ENCODE measurements at places on chromosomes 13 and 19.

DNA sequence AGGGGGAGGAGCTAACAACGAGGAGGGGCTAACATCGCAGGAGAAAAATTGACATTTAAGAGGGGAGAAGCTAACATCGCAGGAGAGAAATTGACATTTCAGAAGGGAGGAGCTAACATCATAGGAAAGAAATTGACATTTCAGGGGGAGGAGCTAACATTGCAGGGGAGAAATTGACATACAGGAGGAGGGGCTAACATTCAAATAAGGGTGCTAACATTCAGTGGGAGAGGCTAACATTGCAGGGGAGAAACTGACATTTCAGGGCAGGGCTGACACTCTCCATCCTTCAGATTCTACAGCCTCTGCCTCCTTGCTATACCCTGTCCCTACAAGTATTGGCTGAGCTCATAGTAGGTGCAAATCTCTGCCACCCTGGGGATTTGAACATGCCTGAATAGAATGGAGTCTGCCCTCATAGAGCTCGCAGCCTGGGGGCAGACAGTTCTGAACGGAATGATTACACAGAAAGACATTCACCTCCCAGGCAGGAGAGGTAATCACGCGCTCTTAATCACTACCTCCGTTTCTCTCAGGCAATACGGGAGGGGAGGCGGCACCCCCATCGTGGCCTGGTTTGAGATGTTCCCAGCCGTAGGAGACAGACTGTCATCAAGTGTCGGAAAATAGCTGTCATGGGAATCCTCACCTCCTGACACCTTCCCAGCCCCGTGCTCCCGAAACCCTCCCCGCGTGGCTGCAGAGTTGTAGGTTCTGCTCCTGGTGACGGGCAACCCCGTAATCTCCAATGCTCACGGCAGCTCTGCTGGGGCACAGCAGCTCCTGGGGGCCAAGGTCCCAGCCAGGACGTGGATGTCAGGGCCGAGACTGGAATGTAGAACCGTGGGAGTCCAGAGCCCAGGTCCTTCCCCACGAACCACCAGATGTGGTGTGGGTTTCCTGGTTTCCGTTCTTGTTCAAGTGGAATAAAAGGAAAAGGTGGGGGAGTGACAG is 9.5 kb downstream of the GPR32 start:
- DNase-seq: no peak

DNA sequence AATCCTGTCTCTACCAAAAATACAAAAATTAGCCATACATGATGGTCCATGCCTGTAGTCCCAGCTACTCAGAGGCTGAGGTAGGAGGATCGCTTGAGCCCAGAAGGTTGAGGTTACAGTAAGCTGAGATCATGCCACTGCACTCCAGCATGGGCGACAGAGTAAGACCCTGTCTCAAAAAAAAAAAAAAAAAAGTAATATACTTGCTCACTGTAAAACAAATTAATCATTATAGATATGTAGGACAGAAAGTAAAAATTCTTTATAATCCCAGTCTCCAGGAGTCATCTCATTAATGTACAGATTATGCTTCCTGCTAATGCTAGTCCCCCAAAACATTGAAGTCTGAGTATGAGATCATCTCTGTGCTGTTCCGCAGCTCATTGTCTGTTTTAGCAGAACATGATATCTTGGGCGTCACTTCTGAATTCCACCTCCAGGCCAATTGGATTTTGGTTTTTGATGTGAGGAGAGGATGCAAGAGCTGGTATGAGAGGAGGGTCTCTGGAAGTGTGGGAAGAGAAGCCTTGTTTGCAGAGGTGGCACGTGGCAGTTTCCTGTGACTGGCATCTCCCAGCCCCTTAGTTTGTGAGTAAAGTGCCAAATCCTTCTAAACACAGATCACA is 75.4 kb upstream of the NPAS1 start:
- no peak for DNase-seq

- DNase-seq: no peak
These were observed 44.7 kb upstream of the TFDP1 start for GRCh38 chr13:113539822-113540221.

DNA sequence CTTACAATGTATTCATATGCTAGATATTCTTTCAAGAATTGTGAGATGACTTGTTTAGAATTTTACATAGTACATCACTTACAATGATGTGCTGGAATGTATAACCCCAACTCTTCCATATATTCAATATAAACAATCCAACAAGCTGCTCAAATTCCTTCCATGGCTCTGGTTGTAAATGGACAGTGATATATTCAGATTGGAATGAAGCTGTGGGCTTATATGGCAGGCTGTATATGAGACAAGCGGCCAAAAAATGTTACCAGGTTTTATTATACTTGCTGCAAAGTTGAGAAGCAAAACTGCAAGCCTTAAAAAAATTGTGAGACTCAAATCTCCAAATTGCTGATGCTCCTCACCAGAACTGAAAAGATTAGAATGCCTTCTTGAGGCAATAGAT is 83.6 kb upstream of the KLF12 start:
- DNase-seq: no peak
